ENCODE measurements at places on chromosomes 7 and 10. TPM values are rescaled to one million over a fixed set of nuclear protein-coding genes. Genes with fewer than 3 reads are reported as not detected.

The CALU gene
- 186 TPM for total RNA-seq

DNA sequence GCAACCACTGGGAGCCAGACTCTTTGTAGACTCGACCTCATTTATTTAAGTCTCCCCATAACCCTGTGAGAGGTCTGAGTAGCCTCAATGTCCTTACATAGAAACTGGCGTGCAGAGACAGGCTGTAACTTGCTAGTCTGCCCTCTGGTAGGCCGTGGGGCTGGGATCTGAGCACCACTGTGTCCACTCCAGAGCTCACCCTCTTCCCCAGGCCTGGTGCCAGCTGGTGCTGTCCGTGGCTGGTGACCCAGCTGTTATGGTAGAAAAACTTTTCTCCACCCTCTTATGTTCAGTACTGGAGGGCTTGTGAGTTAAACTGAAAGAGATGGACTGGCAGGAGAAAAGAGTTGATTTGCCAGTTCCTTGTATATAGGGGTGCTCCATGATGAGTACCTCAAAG is 41.9 kb downstream of the ADAMTS14 start:
- no peak for DNase-seq

DNA sequence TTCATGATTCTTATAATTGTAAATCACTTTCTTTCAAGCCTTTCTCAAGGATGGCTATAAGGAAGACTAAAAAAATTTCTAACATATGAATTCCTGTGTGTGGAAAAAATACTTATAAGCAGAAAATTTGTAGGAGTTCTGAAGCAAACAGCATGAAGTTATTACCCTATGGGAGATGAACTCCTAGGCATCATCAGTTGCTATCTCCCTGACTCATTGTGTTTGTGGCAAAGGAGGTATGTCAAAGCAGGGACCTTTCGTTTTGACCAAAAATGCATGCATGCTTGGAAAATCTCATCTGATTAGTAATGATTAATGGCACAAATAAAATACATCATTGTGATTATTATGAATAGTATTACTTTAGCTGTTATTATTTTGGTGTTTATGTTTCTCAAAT is 59.4 kb downstream of the CALCR start:
- no peak for DNase-seq

DNA sequence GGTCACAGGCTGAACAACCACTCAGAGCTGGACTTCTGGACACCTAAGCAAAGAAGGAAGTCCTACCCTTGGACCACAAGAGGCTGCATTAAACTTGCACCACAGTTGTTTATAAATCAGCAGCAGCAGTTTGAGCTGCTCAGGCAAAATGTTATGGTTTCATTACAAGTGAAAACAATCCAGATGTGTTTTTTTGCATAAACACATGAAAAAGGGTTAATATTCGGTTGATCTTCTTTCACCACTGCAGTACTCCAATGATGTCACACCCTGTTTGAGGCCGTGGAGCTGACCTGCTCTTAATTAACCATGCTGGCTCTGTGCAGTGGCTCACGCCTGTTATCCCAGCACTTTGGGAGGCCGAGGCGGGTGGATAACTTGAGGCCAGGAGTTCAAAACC is 490.8 kb upstream of the CELF2 start:
- no peak for DNase-seq

The BMPER gene
- total RNA-seq, result 0.59 TPM

DNA sequence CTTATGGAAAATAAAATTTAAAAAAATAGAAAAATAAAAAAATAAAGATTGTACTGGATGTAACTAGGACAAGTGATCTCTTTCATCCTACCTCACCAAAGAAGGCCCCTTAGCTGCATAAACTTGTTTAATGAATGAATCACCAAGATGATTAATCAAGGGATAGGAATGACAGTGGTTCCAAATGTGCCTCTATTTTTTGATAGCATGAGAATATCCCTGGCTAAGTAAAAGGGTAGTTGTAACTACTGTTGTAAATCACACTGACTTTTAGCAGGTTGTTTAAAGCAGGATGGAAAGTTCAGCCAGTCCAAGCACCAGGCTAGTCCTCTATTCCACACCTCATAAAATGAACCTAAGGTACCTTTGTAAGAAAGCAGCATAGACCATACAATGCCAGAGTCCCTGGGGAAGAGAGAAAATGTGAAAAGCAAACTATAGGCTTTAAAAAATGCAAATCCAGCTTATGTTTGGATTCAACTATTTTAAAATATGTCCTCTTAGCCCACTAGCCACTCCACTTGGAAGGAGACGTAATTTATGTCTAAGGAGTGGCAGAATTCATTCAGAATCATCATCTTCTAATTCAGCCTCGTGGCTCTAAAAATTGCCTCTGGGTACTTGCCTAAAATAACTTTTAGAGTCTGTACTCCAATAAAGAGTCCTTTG is 126.8 kb downstream of the SKIDA1 start:
- DNase-seq, result no peak

The UFSP1 gene
- 1.9 TPM for total RNA-seq

GRCh38 chr7:141444961-141445360 is 106.2 kb upstream of the AGK start:
- DNase-seq, result no peak

DNA sequence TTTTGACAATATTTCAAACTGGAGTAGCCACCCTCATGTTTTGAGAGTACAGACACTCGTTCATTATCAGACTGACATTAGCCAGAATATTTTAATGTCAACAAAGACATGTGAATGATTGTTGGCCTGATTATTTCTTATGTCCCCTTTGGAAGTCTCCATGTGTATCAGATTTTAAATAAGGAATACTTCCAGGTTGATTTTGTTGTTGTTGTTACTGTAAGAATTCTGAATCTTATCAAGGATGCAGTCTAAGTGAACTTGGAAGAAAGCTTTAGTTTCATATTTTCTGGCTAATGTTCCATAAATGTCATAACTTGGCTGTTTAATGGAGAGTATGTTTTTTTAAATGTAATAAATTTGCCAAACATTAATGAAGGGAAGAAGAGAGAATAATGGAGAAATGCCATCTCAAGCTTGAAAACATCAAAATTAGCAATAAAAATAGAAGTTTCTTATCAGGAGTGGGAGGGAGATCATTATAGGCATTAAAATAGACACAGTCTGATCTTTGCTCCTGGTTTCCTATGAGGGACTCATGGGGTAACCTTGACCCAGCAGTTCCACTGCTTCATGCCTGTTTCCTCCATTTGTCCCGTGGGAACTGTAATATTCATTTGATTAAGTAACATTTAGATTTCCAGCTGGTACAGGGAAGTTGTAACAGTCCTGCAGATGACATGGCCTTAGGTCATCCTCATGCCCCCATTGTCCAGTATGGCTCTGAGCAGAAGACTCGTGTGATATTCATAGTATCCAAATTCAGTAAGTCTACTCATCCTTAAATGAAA is 122.4 kb upstream of the KIAA1217 start:
- DNase-seq, result no peak

- DNase-seq, result no peak
Observed at GRCh38 chr10:89829262-89829886, 128.0 kb downstream of the KIF20B start.

DNA sequence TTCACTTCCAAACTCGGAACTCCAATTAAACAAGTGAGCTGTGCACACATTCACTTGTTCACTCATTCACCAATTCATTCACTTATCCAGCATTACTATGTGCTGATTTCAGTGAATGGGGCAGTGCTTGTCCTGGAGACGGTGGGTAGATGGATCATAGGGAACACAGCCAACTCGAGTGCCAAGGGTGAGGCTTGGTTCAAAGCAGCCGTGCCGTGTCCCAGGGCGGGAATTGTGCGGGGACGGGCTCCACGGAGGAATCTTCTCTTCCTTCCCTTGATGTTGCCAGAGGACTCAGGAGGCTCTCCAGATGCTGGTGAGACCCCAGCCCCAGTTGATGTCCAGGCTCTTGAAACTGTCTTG is 2.9 kb downstream of the SH2D4B start:
- DNase-seq, result no peak

The ATG9B gene
- total RNA-seq, result not detected

The RAMP3 gene
- total RNA-seq, result 36.0 TPM

The TLL2 gene
- 11.6 TPM for total RNA-seq

The FOXI2 gene
- not detected for total RNA-seq

The ZNF467 gene
- total RNA-seq, result 7.8 TPM

- no peak for DNase-seq
Observed at GRCh38 chr10:4498711-4499251, 327.2 kb upstream of the AKR1E2 start.

DNA sequence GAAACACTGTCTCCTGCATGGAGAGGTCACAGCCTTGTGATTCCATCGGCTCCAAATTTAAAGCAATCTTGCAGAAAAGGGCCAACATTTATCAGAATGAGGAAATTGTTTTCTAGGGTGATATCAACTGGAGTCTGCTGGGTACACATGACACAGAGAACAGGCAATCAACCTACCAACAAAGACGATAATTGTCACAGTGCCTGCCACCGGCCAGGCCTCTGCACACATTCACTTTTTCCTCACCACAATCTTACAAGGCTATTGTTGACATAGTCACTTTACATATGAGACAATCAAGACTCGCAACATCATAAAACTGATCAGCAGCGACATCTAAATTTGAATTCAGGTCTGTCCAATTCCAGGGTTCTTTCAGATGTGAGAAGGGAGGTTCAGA is 189.4 kb downstream of the KCNMA1 start:
- DNase-seq, result no peak

- DNase-seq, result no peak
Observed at GRCh38 chr7:12827920-12828319, 140.5 kb downstream of the ARL4A start.

The SPDYE2B gene
- total RNA-seq, result not detected

DNA sequence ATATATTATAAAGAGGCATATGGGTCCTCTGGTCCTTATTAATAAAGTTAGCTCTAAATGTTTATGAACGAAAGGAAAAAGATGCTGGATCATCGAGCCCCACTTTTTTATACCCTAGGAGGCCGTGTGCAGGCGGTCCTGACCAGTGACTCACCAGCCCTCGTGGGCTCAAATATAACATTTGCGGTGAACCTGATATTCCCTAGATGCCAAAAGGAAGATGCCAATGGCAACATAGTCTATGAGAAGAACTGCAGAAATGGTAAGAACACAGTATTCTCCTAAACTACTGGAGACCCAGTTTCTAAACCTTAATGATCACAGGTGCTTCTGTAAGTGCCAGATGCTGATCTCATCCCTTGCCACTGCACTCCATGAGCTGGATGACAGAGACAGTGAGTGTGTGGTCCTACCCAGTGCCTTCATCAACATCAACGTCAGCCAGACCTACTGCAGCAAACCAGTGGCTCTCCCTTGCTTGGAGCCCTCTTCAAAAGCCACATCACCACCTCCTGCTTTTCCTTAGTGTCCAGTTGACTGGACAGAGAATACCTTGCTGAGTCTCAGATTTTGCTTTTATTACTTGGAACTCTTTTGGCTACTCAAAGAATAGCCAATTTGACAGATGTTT is 7.6 kb downstream of the GPNMB start:
- DNase-seq, result no peak

The BICC1 gene
- 4.9 TPM for total RNA-seq

The SND1 gene
- 92.3 TPM for total RNA-seq

The SSBP1 gene
- total RNA-seq, result 98.4 TPM

The WDR11 gene
- total RNA-seq, result 13.0 TPM

The HNRNPF gene
- 77.3 TPM for total RNA-seq

DNA sequence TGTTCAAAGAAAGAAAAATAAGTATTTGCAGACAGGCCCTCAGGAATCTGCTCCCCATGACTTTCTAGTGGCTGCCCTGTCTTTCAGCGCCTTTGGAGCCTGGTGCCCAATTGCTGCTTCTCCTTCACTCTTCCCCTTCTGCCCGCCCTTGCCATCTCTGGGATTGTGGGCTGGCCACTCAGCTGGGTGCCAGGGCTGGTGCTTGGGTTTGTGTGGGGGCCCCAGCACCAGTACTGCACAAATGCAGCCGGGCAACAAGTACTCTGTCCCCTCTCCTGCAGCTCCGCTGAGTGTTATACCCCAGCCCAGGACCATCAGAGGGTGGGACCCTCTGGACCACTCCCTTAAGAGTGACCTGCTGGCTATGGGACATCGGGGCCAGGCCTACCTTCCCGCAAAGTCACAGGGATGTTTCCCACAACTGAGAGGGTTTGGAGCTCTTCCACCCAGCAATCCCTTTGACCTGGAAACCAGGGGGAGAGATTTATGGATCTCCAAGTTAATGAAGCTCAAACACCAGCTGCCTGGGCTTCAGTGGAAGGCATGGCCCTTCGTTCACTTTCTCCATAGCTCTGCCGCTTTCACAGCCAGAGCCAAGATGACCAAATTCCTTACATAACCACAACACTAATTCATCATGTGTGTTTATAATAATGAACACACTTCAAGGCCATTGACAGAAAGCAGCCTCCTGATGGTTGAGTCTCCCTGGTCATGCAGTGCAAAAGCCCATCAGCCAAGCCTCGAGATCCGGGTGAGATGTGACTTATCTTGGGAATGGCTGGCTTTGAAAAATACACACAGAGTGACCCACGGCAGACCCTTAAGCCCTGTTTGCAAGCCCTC is 313.9 kb upstream of the ZNF32 start:
- no peak for DNase-seq

DNA sequence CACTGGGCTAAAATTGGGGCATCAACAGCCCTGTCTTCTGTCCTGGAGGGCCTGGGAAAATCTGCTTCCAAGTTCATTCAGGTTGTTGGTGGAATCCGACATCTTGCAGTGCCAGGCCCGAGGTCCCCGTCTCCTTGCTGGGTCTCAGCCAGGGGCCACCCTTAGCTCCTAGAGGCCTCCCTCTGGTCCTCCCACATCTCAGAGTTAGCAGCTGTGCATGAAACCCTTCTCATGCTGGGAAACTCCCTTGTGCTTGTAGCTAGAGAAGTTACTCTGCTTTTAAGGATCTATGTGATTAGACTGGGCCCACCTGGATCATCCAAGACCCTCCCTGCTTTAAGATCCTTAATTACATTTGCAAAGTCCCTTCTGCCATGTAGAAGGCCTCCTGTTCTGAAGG is 15.3 kb downstream of the HIP1 start:
- no peak for DNase-seq

The CADPS2 gene
- 29.1 TPM for total RNA-seq

DNA sequence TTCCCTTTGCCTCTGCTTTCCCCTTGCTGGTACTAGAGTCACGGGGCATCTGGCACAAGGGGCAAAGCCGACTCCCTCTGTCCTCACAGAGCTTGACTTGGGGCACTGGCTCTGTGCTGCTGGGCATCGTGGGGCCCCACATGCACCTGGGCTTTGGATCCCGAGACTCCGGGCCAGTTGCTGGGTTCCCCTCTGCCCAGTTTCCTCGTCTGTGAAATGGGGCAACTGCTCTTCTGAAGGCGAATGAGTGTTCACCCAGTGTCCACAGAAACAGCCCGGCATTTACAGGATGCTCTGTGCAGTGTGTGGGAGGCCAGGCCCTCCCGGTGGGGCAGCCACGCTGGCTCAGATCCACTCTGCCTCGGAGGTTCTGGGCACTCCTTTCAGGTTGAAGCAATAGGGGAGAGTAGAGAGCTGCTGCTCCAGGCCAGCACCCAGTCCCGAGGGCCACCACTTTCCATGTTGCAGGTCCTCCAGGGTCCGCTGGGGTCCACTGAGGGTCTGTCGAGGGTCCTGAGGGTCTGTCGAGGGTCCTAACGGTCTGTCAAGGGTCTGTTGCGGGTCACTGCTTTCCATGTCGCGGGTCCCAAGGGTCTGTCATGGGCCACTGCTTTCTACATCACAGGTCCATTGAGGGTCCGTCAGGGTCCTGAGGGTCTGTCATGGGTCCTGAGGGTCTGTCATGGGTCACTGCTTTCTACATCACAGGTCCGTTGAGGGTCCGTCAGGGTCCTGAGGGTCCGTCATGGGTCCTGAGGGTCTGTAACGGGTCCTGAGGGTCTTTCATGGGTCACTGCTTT is 103.6 kb downstream of the VIPR2 start:
- no peak for DNase-seq

Data from left ventricle myocardium superior (tissue), 1 donor.